ENCODE measurements at places on chromosomes 6 and 20. TPM values are rescaled to one million over a fixed set of nuclear protein-coding genes. Genes with fewer than 3 reads are reported as not detected.

Gene MYLK2
- 0.39 TPM for polyA plus RNA-seq

Gene EPPIN
- polyA plus RNA-seq: not detected

Gene CDSN
- not detected for polyA plus RNA-seq

Gene GHRH
- not detected for polyA plus RNA-seq

Gene ULBP3
- not detected for polyA plus RNA-seq

Gene BPIFA1
- not detected for polyA plus RNA-seq

Gene OVOL2
- 9.6 TPM for polyA plus RNA-seq

DNA sequence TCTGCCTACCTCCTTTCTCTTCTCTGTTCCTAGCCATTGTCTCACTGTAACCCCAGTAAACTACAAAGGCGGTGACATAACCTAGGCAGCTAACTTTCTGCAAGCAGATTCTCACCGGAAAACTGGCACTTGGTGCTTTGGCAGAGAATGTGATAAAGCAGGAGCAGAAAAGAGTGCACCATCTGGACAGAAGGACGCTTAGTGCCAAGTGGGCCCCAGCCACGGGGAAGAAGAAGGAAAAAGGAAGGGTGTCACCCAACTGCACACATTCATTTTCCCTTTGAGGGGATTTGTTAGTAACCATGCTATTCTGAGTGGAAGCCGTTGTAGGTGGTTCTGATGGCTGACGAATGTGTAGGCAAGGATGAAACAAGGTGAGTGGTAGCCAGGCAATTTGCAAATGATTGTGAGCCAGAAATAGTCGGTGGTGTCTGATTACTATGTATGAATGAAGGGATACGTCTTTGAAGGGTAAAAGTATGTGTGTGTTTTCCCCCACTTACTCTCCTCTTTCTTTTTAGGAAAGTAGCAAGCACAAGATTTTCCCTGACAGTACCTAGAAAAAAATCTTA is 148.3 kb upstream of the STXBP5 start:
- DNase-seq: no peak

DNA sequence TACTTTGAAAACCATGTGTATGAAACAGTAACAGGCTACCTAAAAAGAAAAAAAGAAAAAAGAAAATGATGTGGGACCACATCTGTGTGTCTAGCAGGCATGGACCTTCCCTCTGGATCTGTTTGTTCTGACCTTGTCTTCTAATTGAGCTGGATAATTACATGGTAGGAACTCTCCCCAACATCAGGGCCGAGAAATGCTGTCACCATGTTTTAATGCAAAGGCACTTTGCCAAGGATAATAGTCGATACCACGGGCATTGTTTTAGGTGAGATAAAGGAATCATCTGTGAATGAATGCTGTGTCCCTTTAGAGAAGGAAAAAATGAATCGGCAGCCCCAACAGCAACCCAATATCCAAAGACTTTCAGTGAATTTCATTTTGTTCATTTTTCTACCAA is 149.1 kb downstream of the ZDHHC14 start:
- no peak for DNase-seq

GRCh38 chr6:116382587-116382986 is 11.8 kb downstream of the DSE start:
- DNase-seq: no peak

GRCh38 chr6:111862314-111862713 is 10.9 kb downstream of the FYN start:
- no peak for DNase-seq

DNA sequence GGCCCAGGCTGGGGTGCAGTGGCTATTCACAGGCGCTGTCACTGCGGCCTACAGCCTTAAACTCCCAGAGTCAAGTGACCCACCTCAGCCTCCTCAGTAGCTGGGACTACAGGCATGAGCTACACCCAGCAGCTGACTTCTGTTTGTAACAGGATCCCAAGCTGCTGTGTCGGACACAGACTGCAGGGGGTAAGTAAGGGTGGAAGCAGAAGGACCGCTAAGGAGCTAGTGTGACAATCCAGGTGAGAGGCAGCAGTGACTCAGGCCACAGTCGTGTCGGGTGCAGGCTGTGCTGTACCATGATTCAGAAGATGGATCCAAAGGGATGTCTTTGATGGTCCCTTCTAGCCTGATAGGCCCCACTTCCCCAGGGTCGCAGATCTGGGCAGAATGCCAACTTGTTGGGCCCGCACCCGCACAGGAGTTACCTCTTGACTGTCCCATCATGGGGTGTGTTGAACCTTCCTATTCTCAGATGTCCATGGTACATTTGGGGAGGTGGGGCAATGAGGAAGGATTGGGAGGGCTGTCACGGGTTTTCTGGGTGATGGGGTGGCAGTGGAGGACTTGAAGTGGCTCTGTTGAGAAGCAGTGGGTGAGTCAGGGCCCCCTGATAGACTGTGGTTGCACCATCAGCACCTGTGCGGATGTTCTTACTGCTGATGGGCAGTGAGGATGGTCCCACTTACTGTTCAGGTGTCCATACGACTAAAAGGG is 25.3 kb downstream of the AAR2 start:
- DNase-seq: peak; percentile 37

GRCh38 chr6:1601158-1602048 is 8.3 kb upstream of the FOXC1 start:
- no peak for DNase-seq

DNA sequence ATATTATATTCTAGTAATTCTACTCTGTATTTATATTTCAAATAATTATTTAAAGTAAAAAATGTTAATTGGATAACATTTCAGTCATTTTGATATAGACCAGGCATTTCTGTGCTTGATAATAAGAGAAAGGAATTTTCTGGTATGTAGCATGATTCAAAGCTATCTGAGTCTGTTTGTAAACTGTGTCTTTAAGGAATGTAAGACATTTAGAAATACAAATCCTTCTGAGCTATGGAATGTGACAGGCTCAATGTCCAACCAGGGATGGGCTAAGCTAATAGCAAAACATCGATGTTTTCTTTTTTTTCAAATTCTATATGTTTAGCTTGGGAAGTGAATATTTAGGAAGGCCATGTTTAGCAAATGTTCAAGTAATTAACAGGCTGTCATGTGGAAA is 41.5 kb upstream of the FAM83B start:
- DNase-seq: no peak

DNA sequence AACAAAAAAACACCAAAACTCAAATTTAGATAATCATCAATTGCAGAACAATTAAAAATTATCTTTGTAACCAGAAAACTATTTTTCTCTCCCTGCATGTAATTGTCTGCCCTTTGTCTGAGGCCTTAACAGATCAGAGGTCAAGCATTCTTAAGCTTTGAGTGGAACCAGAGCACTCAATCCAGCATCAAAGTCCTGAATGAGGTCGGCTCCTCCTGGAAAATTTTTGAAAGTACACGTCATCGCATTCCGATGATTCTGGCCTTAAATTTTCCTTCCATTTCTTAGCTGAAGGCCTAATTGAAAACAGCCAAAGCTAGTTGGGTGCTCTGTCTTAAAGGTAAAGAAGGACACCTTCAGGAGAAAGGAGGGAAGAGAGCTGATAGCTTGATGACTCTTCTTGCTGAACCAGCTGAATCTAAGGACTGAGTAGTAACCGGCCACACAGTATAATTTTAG is 510.2 kb upstream of the SULF2 start:
- no peak for DNase-seq

- DNase-seq: no peak
Measured at GRCh38 chr20:21189761-21190523, 64.1 kb downstream of the KIZ start.

DNA sequence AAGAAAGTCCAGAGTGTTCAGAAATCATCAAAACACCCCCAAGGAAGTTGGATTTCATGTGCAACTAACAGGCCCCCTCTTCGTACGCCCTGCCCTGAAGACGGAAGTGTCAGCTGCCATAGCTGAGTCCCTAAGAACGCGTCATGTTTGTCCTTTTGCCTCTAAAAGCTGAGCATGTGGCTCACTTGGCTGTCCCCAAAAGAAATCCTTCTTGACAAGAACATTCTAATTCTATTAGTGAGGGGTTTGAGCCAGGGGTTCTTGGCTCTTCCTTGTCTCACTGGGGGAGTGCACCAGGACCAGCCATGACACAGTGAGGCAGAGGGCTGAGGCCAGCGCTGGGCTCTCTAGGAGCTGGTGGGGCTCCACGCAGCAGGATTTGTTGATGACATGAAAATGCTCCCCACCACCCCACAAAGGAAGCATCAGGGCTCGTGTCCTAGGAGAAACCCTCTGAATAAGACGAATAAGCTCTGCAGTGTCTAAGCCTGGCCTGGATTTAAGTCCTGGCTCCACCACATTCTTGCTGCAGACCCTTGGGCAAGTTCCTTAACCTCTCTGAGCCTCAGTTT is 20.0 kb upstream of the SPO11 start:
- DNase-seq: peak; percentile 36

- no peak for DNase-seq
Measured at GRCh38 chr6:2956930-2957685, 14.3 kb downstream of the SERPINB6 start.

- DNase-seq: no peak
Measured at GRCh38 chr6:21200134-21200870, 393.2 kb upstream of the SOX4 start.

DNA sequence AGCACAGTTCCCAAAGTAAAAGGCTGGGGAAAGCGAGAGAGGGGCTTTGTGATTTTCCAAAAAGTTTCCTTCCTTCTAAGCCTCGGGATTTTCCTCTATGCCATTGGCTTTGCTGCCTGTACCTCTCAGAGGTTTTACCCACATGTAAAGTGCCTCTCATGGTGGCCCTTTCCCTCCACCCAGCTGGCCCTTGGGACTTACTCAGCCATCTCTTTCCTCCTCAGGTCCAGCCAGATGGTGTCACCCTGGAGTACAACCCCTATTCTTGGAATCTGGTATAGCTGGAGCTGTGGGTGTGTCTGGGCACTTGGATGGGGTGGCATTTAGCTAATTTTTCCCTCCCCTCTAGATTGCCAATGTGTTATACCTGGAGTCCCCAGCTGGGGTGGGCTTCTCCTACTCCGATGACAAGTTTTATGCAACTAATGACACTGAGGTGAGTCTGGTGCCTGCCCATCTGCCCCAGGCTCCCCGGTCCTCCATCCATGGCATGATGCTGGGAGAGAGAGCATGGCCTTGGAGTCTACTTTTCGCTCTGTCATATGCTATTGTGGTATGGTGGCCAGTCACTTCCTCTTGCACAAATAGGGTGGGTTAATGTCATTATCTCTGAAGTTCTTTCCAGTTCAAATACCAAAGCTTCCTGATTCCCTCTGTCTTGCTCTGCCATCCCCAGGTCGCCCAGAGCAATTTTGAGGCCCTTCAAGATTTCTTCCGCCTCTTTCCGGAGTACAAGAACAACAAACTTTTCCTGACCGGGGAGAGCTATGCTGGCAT is 1.1 kb downstream of the CTSA start:
- peak; percentile 59 for DNase-seq

DNA sequence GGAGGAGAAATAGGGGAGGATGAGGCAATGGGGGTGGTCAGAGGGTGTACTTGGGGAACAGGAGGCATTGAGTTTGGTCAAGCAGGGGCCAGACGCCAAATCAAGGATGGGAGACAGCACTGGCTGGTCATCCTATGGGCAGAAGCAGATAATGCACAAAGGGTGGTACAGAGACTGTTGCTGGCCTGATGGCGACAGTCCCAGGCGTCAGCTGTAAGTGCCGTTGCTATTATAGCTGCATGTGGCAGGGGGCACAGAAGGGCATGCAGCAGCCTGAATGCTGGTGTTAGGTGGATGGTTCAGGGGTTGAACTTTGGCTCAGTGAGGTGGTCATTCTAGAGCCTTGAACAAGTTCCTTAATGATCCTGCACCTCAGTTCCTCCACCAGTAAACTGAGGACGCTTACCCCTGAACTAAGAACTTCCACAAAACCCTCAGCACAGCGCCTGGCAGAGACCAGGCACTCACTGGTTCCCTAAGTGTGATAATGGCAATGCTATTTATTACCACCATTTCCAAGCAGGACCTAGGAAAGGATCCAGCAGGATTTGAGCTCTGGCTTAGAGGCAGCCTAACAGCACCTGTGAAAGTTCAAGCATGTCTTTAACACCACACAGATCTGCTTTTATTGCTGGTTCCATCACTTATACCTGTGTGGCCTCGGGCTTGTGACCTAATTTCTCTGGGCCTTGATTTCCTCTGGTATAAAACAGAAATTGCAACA is 162.7 kb downstream of the INSM1 start:
- DNase-seq: no peak
